ENCODE measurements at places on chromosomes 6 and 20.

- peak; percentile 32 for DNase-seq
Observed at GRCh38 chr6:118810420-118811027, 83.4 kb upstream of the ASF1A start.

DNA sequence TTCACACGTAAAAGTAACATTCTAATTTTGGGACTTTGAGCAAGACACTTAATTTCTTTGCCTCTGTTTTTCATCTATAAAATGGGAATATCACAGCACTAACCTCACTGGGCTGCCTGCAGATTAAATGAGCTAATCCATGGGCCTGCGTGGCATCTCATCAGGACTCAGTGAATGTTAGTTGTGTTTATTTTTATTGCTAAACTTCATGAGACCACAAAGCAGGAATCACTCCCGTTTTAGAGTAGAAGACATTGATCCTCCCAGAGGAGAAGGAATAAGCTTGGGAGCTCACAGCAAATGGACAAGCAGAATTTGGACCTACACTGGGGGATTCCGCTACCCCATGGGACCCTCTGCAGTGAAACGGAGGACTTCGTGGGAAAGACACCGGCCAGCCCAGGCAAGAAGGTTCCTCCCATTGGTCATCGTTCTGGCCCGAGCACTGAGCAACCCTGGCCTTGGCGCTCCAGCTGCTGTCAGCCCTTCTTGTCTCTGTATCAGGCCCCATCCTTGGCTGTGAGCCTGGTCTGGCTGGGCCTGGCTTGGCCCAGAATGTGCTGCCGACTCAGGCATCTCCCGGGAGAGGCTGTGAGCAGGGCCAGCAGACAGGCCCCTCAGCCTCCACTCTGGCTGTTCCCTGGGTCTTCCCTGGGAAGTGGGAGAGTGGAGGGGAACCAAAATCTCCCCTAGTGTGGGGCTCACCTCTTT is 79.8 kb downstream of the NFATC2 start:
- no peak for DNase-seq

DNA sequence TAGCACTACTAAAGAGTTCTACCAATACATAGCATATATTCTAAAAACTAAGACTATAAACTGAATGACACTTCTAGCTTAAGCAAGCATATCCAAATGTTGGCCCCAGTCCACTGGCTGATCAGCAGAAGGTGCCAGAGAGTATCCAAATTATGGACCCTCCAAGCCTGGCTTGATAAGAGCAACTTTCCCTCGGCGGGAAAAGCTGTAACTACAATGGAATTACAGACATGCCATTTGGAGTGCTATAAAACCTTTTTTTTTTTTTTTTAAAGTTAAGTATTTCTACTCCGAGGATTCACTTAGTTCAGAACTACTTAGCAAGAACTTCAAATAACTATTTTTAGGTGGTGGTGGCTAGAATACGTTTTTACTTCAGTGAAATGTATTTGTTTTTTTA is 94.6 kb downstream of the EPB41L2 start:
- DNase-seq: no peak

DNA sequence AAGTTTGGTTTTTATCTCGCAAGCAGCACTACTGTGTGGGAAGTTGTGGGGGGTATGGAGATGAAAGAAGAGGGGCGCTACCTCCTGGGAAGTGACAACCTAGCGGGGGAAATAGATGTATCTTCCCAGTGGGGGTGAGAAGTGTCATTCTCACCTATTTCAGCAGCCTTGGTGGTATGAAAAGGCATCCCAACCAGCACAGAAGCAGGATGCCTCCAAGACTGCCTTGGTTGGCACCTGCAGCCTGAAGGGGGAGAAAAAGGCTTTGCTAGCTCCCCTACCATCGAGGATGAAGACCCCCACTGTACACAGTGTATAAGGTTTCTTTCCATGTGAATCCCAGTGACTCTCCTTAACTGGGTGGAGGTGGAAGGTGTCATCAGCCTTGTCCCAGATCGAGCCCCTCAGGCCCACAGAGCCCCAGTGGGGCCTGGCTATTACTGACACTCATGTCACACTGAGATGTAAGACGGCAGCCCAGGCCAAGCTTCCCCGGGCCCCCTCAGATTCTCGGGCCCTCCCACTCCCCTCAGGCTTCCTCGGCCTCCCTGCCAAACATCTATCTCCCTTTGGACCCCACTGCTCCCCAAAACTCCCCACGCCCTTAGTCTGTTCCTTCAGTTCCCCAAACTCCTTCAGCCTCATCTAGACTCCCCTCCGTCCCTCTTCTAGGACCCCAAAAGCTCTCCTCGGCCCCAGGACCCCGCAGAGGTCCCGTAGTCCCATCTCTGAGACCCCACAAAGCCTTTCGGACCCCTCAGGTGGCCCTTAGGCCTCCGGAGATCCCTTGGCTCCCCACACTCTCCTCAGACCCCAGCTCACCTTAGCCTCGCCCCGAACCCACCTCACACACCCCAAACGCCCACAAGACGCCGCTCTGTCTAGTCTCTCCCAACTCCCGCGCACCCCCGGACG is 688 bp downstream of the COMMD7 start:
- no peak for DNase-seq

DNA sequence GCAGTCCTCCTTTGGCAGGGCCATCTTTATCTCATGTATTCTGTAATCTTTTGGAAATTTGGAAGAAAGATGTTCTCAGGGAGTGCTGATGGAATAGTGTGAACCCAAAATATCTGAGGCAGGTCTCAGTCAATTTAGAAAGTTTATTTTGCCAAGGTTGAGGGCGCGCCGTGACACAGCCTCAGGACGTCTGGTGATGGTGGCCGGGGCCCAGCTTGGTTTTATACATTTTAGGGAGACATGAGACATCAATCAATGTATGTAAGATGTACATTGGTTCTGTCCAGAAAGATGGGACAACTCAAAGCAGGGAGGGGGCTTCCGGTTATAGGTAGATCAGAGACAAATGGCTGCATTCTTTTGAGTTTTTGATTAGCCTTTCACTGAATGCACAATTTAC is 89.8 kb downstream of the ERMARD start:
- DNase-seq: no peak

- no peak for DNase-seq
Observed at GRCh38 chr6:35402136-35402855, 49.8 kb upstream of the FANCE start.

GRCh38 chr6:3442431-3443220 is 14.2 kb downstream of the SLC22A23 start:
- no peak for DNase-seq

GRCh38 chr20:36479938-36480337 is 61.4 kb upstream of the MYL9 start:
- no peak for DNase-seq

- DNase-seq: no peak
Observed at GRCh38 chr6:69044534-69044933, 409.5 kb downstream of the ADGRB3 start.

Data from GM18507 (cell line).